ENCODE measurements at places on chromosomes 1 and 21.
A peak's percentile ranks its signal among the peaks of the same experiment; 100 is the strongest.

DNA sequence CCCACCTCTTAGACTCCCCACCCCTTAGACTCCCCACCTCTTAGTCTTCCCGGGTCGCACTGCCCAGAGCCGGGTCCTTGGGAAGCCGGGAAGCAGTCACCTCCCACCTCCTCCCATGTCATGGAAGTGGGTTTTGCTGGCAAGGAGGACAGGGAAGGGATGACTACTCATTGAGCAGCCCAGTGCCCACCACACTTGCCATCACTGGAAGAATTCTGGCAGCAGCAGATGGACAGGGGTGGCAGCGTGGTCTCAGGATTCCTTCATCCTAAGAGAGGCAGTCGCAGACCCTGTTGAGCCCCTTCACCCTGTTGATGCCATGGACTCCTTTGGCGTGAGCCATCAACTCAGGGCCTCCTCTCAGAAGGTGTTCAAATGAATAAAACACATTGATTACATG lies 140.8 kb downstream of the PGBD5 start:
- no peak for DNase-seq

DNA sequence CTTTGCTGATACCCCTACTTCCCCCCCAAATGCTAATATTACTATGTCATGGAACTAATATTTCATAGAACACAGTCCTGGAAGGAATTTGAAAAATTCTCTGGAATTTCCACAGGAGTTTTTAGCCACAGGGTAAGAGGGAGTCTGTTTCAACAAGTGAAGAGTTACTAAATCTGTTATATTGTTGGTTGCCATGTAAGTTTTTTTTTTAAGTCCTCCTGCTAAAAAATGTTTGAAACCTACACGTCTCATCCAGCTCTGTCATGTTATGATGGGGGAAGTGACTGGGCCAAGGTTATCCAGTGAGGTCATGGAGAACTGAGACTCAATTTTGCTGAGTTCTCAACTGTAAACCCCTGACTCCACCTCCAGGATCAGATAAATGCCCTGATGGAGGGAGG lies 60.8 kb upstream of the USP24 start:
- peak; percentile 36 for DNase-seq

DNA sequence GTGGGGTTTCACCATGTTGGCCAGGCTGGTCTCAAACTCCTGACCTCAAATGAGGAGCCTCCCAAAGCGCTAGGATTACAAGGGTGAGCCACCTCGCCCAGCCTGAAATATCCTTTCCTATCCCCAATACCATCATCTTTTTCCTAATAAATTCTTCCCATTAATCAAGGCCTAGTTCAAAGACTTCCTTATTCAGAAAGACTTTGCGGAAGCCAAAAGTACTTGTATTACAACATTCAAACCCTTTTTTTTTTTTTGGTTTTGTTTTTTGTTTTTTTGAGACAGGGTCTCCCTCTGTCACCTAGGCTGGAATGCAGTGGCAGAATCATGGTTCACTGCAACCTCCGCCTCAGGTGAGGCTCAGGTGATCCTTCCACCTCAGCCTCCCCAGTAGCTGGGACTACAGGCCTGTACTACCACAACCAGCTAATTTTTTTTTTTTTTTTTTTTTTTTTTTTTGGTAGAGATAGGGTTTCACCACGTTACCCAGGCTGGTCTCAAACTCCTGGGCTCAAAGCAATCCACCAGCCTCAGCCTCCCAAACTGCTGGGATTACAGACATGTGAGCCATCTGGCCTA lies 7.6 kb downstream of the SLC19A2 start:
- no peak for DNase-seq

DNA sequence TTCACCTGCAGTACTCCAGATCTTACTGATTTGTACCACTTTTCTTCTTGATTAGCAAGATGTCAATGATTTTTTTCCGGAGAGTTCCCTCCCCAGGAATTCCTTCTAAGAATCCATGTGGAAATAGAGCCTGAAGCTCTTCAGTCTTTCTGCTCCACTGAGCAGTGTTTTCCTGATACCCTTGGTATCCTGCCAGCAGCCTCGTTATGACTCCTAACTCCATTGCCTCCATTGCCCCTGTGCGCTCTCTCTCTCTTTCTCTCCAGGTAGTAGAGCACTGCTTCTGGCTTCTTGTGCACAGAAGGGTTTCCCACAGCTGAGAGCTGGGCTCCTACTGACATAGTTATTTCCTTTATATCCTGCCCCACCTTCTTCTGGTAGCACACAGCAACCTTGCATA lies 12.2 kb downstream of the UBE2U start:
- DNase-seq: peak; percentile 85

Measured in kidney glomerular epithelial cell (primary cell).